ENCODE measurements at places on chromosomes 6 and 20.

DNA sequence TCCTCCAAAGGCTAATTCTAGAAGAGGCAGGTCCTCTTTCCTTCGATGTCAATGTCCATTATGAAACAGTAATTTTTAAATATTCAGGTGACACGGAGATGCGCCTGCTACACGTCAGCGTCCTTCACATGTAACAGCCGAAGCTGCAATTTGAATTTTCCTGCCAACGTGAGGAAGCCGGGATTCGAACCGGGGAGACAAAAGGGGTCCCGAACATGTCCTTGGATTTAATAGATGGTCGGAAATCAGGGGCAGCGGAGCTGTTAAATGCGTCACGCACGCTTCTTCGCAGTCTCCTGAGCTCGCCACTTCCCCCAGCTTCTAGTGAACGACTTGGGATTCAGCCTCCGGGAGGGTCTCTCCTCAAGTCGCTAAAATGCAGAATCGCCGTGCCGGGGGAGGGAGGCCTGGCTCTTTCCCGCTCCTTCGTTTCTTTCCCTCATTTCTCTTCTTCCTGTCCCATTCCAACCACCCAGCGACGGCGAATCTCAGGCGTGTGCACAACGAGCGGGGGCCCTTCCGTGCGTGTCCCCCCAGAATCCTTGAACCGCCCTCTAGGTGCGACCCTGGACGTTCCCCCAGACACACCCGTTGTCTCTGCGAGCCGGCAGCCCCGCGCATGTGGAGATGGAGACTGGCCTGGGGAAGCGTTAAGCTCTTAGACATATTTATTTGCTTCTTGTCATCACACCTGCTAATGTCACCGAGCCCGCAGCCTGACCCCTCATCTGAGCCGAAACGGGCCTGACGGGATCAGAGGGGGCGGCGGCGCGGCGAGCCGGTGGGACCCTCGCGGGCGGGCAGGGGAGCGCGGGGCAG lies 1.3 kb upstream of the FOXC1 start:
- DNase-seq, result no peak

- peak; percentile 68 for DNase-seq
Measured at GRCh38 chr6:85421972-85422371, 27.9 kb upstream of the NT5E start.

DNA sequence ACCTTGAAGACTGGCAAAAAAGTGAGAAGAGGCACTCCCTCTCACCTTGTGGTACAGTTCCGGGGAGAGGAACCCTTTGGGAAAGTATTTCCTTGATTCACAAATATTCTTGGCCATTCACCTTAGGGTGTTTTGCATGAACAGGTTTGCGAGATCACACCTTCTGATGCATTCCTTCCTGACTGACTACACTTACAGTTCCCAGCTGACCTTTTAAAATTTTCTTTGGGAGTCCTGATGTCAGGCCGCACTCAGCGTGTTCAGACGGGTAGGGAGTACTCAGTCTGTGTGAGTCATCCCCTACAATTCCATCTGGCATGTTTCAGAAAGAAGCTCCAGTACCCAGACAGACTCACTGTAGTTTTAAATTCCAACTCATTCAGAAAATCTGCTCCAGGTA lies 1.7 kb downstream of the ADGRF4 start:
- DNase-seq, result peak; percentile 2

GRCh38 chr20:52340036-52340634 lies 148.6 kb upstream of the ZFP64 start:
- DNase-seq, result peak; percentile 55

DNA sequence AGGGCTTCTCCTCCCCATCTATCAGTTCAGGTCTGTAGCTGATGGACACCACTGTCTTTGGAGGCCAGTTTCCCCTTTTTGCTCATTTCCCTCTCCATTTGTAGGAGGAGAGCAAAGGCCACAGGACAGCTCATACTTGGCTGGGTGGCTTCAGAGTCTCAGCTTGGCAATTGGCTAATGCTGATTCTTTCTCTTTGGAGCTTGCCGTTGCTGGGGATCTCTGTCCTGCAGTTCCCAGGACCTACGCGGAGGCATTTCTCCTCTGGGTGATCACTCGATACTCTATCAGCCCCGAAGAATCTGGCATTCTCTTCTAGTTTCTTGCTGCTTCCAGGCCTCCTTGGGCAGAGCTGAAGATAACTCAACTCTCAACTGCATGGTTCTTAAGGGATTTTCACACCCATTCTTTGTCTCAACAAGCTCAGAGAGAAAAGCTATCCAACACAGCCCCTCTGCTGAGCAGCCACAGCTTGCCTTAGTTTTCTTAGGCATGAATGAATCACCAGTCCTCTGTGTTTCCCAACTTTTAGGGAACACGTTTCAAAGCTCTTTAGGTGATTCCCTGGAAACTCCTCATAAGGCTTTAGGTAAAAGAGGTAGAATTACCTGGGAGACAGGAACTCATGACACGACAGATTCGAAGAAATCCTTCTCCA lies 19.2 kb upstream of the SSR1 start:
- no peak for DNase-seq

DNA sequence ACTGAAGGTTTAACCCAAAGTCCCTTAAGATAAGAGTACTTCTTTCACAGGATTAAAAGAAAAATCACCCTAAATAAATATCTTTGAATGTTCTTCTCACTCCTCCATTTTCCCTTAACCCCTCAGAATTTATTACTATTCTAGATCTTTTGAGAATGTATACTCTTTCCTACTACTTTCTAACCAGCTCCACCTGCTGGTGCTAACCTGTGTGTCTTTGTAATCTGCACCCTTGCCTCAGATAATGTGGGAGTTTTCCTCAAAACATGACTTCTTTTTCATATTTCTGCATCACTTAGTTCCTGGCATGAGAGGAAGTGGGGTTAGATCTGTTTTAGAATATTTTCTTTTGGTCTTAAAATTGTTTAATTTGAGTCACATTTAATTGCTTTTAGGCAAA lies 394.2 kb downstream of the BMP2 start:
- no peak for DNase-seq

GRCh38 chr6:147717991-147718390 lies 209.5 kb downstream of the SAMD5 start:
- no peak for DNase-seq

- DNase-seq, result no peak
Measured at GRCh38 chr6:46015119-46015968, at the start of gene CLIC5. CLIC5 (minus strand) TSS chr6:46015860; CDS start chr6:46015542, 318 bp downstream.

DNA sequence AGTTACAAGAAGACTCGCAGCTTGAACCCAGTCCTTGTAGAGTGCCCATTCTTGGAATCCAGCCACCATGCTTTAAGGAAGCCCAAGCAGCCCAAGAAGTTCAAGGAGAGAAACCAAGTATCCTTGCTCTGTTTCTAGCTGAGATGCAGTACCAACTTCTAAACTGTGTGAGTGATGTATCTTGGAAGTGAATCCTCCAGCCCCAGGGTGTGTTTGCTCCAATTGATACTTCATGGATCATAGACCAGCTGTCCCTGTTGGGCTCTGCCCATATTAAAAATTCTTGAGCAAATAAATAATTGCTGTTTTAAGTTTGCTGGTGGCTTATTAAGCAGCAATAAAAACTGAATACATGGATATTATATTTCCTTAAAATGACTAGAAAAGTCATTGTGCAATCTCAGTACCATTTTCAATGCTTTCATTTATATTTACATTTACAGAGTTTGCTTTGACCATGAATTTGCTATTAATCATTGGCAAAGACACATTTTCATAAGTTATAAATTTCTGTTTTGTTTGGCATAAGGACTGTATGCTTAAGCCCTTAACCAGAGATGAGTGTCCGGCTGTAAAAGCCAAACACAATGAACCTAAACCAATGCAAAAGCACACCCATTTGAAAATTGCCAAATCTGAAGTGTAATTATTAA lies 9.2 kb downstream of the SPTLC3 start:
- no peak for DNase-seq

GRCh38 chr6:41356825-41357224 lies 21.4 kb downstream of the NCR2 start:
- DNase-seq, result no peak

GRCh38 chr6:148328876-148329555 lies 13.6 kb upstream of the SASH1 start:
- DNase-seq, result no peak

DNA sequence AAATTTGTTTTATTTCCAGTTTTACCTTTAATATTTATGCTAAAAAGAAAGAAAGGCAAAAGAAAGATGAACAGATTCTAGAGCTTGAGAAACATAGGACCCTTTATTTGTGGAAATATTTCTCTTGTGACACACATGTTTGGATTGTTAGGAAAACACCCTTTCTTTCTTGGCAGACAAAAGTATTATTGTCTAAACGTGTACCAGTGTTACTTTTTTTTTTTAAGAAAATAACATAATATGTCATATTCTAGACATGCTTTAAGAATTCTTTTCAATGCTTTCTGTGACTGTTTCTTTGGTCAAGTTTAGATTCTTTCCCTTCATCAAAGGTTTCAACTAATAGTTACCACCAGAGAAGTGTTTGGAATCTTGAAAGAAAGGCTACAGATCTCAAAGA lies 183.4 kb upstream of the CNR1 start:
- no peak for DNase-seq

- no peak for DNase-seq
Measured at GRCh38 chr6:34041385-34041784, 104.5 kb downstream of the GRM4 start.

DNA sequence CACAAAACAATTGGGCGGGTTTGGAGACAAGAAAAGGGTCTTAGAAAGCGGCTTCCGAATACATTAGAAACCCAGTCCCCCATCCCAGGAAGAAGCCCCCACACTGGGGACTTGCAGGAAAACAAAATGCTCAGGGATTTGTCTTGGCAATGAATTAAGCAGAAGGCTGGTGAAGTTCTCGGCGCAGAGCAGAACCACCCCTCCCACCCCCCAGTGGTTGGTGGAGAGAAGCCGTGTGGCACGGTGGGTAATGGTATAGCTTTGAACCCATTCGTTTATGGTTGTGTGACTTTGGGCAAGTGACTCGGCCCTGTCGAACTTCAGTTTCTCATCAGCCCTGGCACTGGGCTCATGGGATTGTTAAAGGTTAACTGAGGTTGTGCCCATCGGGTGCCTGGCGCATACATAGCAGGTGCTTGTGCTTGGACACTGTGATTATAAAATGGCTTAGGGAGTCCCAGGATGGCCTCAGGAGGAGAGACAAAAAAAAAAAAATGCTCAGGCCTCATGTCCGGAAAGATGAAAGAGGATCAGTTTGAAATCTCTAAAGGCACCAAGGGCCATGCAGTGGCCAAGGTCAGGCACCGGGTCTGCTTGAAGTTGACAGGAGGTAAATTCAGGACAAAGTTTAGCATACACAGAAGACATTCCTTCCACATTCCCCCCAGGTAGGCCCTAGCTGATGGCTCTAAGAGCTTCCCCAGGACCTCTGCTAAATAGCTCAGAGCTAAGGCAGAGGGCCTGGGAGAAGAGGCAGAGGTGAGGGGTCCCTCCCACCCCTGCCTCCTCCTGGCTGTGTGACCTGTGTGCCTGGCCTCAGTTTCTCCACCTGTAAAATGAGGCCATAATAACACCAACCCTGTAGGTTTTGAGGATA lies 120.1 kb upstream of the PTPN1 start:
- DNase-seq, result no peak

DNA sequence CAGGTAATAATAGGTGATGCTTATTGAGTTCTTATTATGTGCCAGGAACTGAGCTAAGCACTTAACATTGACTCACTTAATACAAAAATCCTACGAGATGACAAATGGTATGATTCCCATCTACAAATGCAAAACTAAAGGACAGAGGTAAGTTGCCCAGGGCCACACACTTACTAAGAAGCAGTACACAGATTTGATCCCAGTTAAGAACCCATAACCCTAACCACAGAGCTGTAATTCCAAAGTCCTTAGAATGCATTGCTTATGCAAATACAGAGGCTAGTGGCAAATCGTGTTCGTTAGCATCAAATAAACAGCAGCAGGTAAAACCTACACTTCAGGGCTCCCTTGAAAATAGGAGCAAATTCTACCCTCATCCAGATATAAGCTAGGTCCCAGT lies 104.0 kb downstream of the SASH1 start:
- no peak for DNase-seq

GRCh38 chr6:139839506-139840156 lies 465.2 kb upstream of the CITED2 start:
- no peak for DNase-seq

- DNase-seq, result no peak
Measured at GRCh38 chr6:109164331-109164730, 69.0 kb downstream of the CEP57L1 start.

DNA sequence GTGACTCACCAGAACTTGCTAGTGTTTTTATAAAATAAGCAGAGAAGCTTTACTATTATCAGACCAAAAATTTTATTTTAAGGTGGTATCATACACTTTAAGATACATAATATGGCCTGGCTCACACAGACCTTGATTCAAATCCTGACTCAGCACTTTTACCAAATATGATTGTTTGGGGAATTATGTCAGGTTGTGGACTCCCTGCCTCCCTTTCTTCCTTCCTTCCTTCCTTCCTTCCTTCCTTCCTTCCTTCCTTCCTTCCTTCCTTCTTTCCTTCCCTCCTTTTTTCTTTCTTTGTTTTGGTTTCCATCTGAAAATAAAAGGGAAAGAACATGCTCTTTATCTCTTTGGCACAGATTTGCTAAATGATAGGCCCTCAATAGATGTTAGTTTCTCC lies 186.0 kb upstream of the MMS22L start:
- DNase-seq, result no peak

- no peak for DNase-seq
Measured at GRCh38 chr20:7828437-7828836, 111.8 kb downstream of the HAO1 start.

- no peak for DNase-seq
Measured at GRCh38 chr6:110545081-110545872, 68.9 kb upstream of the SLC22A16 start.

DNA sequence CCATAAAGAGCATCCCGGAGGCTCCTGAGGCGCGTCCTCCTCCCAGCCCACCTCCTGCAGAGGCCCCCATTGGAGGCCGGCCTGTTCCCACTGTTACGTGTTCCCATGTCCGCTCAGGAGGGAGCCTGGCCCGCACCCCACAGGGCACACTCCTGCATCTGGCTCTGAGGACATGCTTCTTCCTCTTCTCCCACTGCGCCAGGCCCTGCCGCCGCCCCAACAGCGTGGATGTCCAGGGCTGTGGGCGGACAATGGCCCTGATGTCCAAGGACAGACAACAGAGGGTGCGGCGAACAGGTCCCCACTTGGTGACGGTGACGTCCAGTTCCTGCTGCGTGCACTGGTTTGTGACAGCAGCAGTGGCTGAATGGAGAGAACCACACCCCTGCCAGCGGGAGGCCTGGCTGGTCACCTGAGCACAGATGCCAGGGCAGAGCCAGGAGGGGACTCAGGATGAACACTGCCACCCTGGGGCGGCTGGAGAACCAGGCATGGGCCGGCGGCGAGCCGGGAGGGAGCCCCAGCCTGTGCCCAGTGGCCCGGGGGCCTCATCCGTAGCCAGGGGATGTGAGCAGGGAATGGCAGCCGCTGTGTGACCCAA lies 26.6 kb downstream of the FRMD1 start:
- DNase-seq, result no peak

Data from HS-27A (cell line).